ENCODE measurements at places on chromosomes 11 and 22. TPM values are rescaled to one million over a fixed set of nuclear protein-coding genes. Genes with fewer than 3 reads are reported as not detected.

- DNase-seq, result no peak
These were observed 1.7 kb downstream of the SBF1 start for GRCh38 chr22:50473088-50473487.

DNA sequence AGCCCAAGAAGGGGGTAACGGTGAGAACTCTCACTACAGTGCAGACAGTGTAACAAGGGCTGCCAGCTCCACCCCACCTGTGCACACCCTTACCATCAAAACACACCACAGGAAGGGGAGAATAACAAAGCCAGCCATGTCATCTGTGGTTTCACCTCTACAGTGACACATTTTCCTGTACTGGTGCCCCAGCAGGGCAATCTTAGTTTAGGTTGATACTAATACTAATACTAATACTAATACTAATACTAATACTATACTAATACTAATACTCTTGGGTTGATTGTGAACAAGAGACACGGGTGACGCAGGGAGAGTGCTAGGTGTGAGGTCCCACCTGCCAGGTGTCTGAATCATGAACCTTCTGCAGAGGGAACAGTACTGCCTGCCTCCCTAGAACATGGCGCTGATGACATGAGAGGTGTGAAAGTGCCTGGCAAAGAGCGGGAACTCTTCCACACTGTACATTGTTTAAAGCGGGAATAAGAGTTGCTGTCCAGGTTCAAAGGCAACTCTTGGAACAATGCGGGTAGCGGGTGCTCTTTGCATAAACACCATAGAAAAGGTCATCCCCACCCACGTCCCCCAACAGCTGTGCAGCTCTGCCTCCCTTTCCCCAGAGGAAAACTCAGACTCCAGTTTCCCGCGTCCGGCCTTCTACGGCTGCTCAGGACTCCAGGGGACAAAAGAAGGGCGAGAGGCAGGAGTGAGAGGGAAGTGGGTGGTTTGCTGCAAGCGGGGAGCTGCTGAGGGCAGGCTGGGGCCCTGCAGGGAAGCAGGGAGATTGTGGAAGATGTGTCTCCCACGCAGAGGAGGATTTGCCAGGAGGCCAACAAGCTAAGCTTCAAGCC lies 25.0 kb upstream of the TMPRSS4 start:
- DNase-seq, result peak; percentile 40

- DNase-seq, result peak; percentile 72
These were observed 50.2 kb downstream of the LIF start for GRCh38 chr22:30196141-30196879.

Gene CHEK2
- total RNA-seq, result 8.4 TPM

GRCh38 chr11:35483131-35483820 lies 42.1 kb downstream of the PAMR1 start:
- DNase-seq, result no peak

GRCh38 chr11:32635819-32636218 lies 52.2 kb downstream of the EIF3M start:
- no peak for DNase-seq

Gene CCDC81
- 1.0 TPM for total RNA-seq

Gene SLC1A2
- total RNA-seq, result 2.4 TPM

GRCh38 chr11:127017482-127017881 lies 16.9 kb upstream of the KIRREL3 start:
- no peak for DNase-seq

DNA sequence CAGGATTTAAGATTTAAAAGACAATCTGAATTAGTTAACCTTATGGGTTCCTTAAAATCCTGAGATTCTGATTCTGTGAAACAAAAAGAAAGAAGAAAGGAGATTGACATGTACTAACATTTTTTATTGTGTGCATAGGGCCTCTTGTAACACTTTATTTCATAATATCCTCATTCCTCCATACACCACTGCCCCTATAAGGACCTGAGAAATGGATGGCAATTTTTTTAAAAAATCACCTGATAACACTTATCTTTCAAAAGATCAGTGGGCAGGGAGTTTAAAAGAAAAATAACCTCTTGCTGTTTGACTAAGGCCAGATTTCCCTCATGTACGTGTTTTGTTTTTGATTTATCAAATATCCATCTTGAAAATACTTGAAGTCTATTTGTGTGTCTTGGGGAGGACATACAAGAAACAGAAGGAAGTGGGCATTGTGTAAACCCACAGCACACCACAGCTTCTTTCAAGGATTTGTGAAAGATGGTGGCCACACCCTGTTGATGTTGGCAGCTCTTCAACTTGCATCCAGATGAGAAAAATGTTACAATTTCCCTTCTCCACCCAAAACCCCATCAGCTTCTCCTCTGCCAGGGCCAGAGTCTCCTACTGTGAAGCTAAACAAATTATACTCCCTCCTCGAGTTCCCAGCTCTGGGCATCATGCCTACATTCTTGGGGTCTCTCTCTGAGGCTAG lies 35.0 kb upstream of the MPEG1 start:
- peak; percentile 64 for DNase-seq

Gene DTX4
- 126 TPM for total RNA-seq
